ENCODE measurements at places on chromosomes 16 and 17. TPM values are rescaled to one million over a fixed set of nuclear protein-coding genes. Genes with fewer than 3 reads are reported as not detected.

The HAS3 gene
- total RNA-seq = 0.73 TPM

The CTRL gene
- 6.9 TPM for total RNA-seq

The WNT9B gene
- total RNA-seq = not detected

The CDT1 gene
- 97.3 TPM for total RNA-seq

The BCO1 gene
- total RNA-seq = not detected

The CBFA2T3 gene
- total RNA-seq = not detected

The NECAB2 gene
- not detected for total RNA-seq

The INCA1 gene
- 0.37 TPM for total RNA-seq

DNA sequence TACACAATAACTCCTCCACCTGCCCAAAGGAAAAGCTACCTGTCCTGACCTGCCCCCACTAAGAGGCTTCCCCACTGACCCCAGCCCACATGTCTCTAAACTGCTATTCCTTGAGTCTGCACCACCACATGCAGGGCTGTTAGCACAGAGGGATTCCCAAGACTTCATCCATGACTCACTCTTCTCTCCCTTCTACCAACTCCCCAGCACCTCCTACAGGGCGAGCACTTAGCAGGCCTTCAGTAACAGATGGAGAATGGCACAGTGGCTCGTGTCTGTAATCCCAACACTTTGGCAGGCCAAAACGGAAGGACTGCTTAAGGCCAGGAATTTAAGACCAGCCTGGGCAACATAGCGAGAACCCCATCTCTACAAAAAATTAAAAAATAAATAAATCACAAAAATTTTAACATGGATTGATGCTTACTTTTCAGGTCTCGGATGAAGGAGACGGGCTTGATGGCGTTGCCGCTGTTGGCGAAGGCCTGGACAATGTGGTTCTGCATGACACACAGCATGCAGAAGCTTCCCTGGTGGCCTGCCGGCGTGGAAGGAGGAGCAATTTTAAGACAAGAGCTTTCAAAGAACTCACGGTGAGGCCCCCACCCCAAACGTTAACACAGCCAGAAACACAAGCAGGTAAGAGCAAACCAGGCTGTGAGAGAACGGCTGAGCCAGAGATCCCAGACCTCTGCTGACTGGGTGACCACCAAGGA is 12.0 kb downstream of the USP36 start:
- DNase-seq = no peak
- H3K4me3 ChIP-seq = no peak overlapping the region
- H3K36me3 ChIP-seq = peaks cover 75% of the 10 kb centered on the region
- no peaks in the 10 kb centered on the region for H3K27me3 ChIP-seq
- peak overlapping the region; percentile 3 for H3K27ac ChIP-seq

DNA sequence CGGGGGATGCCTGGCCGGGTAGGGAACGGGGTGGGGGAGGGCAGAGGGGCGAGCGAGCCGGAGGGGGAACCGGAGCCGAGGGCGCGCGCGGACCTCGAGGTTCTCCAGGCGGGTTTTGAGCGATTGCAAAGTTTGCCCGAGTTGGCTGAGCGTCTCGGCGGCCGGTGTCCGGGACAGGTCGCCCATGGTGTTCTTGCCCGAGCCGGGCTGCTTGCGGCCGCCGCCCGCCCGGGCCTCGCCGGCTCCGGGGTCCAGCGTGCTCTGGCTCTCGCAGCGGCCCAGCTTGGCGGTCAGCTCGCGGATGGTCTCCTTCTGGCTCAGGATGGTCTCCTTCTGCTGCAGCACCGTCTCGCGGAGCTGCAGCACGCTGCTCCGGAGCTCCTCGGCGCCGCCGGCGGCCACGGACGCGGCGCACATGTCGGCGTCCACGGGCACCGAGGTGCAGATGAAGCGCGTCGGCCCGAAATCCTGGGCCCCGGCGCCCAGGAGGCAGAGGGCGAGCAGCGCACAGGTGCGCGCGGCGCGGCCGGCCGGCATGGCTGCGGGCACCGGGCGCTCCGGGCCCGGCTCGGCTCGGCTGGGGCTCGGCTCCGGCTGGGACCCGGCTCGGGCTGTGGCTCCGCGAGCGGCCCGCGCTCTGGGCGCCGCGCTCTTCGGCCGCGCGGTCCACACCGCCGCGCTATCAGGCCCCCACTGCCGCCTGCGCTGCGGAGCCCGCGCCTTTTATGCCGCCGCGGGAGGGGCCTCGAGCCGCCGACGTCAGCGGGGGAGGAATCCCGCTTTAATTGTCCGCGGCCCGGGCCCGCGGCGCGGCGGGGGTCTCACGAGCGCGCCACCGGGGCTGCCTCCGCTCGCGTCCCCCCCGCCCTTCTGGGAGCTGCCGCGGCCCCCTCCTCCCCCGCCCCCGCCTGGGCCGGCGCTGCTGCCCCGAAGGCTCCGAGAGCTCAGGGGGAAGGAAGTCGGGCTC is at the start of gene NPTX1:
Gene NPTX1, minus strand, starts transcription at position 698 of the 967 bp plus-strand sequence. Its CDS starts 161 bp downstream, at position 537.
- peaks cover 14% of the 10 kb centered on the region for H3K36me3 ChIP-seq
- H3K4me3 ChIP-seq = peak within 1 kb of the TSS; percentile 80
- peak within 1 kb of the TSS; percentile 55 for H3K27ac ChIP-seq
- H3K4me1 ChIP-seq = peaks cover 18% of the 10 kb centered on the region
- no peak for DNase-seq
- H3K27me3 ChIP-seq = peaks cover 41% of the 10 kb centered on the region

GRCh38 chr17:50199803-50200456 is 1.5 kb downstream of the COL1A1 start:
- H3K4me3 ChIP-seq = peak overlapping the region; percentile 77
- H3K27me3 ChIP-seq = peaks cover 63% of the 10 kb centered on the region

GRCh38 chr17:1829216-1829591 is 498 bp downstream of the SMYD4 start:
- no peaks in the 10 kb centered on the region for H3K27me3 ChIP-seq
- peak overlapping the region; percentile 92 for H3K4me3 ChIP-seq
- no peak for DNase-seq
- peaks cover 45% of the 10 kb centered on the region for H3K4me1 ChIP-seq

GRCh38 chr17:81245024-81245664 is 6.0 kb downstream of the NDUFAF8 start:
- H3K27ac ChIP-seq = peak overlapping the region; percentile 19
- H3K4me1 ChIP-seq = peaks cover 5% of the 10 kb centered on the region
- peaks cover 2% of the 10 kb centered on the region for H3K27me3 ChIP-seq
- H3K4me3 ChIP-seq = no peak overlapping the region
- peaks cover 13% of the 10 kb centered on the region for H3K36me3 ChIP-seq

DNA sequence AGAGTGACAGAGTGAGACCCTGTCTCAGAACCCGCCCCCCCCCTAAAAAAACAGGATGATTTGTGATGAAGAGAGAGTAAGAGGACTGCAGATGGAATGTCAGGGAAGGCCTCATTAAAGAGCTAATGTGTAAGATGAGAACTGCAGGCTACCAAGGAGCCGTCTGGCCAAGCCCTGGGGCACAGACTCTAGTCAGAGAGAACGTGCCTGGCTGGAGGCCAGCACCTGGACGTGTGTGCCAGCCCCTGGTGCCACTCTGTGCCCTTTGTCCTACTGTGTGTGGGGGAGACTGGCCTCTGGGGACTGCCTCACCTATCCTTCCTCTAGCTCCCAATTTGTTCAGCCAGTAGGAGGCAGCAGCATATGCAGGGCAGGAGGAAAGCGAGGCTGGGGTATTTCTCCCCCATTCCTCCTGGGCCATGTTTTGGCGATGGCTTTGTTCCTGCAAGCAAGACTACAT is 37.1 kb downstream of the KNOP1 start:
- no peak overlapping the region for H3K4me3 ChIP-seq
- H3K36me3 ChIP-seq = peaks cover 26% of the 10 kb centered on the region
- H3K27me3 ChIP-seq = no peaks in the 10 kb centered on the region
- no peaks in the 10 kb centered on the region for H3K4me1 ChIP-seq
- no peak overlapping the region for H3K27ac ChIP-seq

- H3K4me3 ChIP-seq = no peak overlapping the region
- DNase-seq = no peak
- H3K4me1 ChIP-seq = no peaks in the 10 kb centered on the region
These were observed 330.0 kb upstream of the PMFBP1 start for GRCh38 chr16:72501739-72502593.

GRCh38 chr16:74623214-74623838 is 16.4 kb upstream of the GLG1 start:
- no peak overlapping the region for H3K27ac ChIP-seq
- H3K36me3 ChIP-seq = peaks cover 56% of the 10 kb centered on the region
- DNase-seq = no peak
- H3K27me3 ChIP-seq = no peaks in the 10 kb centered on the region

- H3K27ac ChIP-seq = peak overlapping the region; percentile 96
- H3K36me3 ChIP-seq = peaks cover 4% of the 10 kb centered on the region
- DNase-seq = peak; percentile 82
- peaks cover 45% of the 10 kb centered on the region for H3K27me3 ChIP-seq
- H3K4me3 ChIP-seq = peak overlapping the region; percentile 85
These were observed 1.4 kb downstream of the GLTPD2 start for GRCh38 chr17:4789951-4790704.

DNA sequence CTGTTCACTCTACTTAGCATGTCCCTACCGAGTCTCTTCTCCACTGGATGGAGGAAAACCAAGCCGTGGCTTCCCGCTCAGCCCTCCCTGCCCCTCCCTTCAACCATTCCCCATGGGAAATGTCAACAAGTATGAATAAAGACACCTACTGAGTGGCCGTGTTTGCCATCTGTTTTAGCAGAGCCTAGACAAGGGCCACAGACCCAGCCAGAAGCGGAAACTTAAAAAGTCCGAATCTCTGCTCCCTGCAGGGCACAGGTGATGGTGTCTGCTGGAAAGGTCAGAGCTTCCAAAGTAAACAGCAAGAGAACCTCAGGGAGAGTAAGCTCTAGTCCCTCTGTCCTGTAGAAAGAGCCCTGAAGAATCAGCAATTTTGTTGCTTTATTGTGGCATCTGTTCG is 2.8 kb upstream of the LPCAT2 start:
- no peaks in the 10 kb centered on the region for H3K36me3 ChIP-seq
- no peak overlapping the region for H3K27ac ChIP-seq
- H3K4me1 ChIP-seq = peaks cover 7% of the 10 kb centered on the region
- no peak overlapping the region for H3K4me3 ChIP-seq
- peaks cover 22% of the 10 kb centered on the region for H3K27me3 ChIP-seq
